ENCODE measurements at places on chromosomes 1 and 21. TPM values are rescaled to one million over a fixed set of nuclear protein-coding genes. Genes with fewer than 3 reads are reported as not detected.

DNA sequence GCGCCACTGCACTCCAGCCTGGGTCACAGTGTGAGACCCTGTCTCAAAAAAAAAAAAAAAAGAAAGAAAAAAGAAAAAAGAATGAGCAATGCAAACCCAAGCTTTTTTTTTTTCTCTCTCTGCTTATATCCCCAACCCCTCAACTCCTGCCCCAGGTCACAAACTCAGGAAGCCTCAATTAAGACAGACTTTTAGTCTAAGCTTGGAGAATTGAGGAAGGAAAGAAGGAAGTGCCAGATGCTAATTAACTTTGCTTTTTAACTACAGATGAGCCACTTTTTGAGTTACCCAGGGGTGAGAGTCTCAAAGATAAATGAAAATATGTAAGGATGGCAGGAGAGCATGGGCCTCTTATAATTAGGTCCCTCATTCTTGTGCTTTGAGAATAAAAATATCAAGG is 33.3 kb downstream of the PIK3CD start:
- DNase-seq: no peak

- DNase-seq: no peak
These were observed 10.4 kb downstream of the SAMSN1 start for GRCh38 chr21:14535702-14536101.

DNA sequence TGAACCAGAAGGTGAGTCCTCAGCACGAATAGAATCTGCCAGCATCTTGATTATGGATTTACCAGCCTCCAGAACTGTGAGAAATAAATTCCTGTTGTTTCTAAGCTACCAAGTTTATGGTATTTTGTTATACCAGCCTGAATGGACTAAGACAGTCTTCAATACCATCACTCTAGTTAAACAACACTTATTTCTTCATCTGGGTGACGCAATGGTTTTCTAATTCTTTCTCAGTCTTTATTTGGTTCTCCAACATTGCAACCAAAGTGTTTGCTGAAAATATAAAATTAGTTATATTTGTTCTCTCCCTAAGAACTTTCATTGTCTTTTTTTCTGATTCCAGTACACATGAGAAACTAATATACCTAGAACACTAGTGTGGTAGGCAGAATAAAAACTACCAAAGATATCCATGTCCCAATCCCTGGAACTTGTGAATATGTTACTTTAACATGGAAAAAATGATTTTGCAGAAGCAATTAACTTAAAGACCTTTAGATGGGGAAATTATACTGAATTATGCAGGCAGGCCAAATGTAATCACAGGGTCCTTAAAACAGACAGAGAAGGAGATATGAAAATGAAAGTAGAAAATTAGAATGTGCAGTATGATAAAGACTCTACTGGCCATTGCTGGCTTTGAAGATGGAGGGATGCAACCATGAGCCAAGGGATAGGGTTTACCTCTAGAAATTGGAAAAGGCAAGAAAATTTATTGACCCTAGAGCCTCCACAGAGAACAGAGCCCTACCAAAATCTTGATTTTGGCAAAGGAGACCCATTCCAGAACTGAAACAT is 1115.1 kb downstream of the PLA2G4A start:
- DNase-seq: no peak

- DNase-seq: peak; percentile 53
These were observed 3.1 kb downstream of the RNF207 start for GRCh38 chr1:6208723-6209660.

The SH2D5 gene
- total RNA-seq: 0.09 TPM
